Esophagus muscularis mucosa (tissue), 4 donors: ENCODE measurements at places on chromosomes 6 and 20. TPM values are rescaled to one million over a fixed set of nuclear protein-coding genes. Genes with fewer than 3 reads are reported as not detected.

- H3K4me1 ChIP-seq: no peaks in the 10 kb centered on the region
- H3K36me3 ChIP-seq: no peaks in the 10 kb centered on the region
- DNase-seq: no peak
- H3K27me3 ChIP-seq: no peaks in the 10 kb centered on the region
These were observed 497.0 kb downstream of the MAFB start for GRCh38 chr20:40192081-40192480.

OVOL2 gene
- total RNA-seq: not detected

GRCh38 chr6:43405354-43405753, 22.0 kb upstream of the ABCC10 start:
- DNase-seq: no peak
- no peaks in the 10 kb centered on the region for H3K27me3 ChIP-seq
- H3K4me3 ChIP-seq: no peak overlapping the region
- H3K36me3 ChIP-seq: no peaks in the 10 kb centered on the region
- H3K4me1 ChIP-seq: no peaks in the 10 kb centered on the region

DNA sequence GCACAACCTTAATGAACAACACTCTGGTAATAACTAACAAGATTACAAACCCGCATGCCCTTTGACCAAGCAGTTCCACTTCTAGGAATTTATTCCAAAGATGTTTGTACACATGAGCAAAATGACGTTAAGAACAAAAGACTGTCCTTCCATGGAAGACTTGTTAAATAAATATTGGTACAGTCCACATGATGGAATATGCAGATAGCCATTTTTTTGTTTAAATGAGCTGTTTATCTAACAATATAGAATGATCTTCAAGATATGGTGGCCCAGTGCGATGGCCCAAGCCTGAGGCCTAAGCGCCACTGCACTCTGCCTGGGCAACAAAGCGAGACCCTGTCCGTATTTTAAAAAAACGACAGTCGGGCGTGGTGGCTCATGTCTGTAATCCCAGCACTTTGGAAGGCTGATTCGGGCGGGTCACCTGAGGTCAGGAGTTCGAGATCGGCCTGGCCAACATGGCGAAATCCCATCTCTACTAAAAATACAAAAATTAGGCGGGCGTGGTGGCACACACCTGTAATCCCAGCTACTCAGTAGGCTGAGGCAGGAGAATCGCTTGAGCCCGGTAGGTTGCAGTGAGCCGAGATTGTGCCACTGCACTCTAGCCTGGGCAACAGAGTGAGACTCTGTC, 7.4 kb upstream of the AHCY start:
- DNase-seq: no peak
- H3K36me3 ChIP-seq: no peaks in the 10 kb centered on the region
- no peak overlapping the region for H3K4me3 ChIP-seq
- H3K4me1 ChIP-seq: peaks cover 18% of the 10 kb centered on the region

GRCh38 chr20:41074441-41074840, 45.8 kb downstream of the TOP1 start:
- H3K4me1 ChIP-seq: peaks cover 84% of the 10 kb centered on the region
- H3K27ac ChIP-seq: no peak overlapping the region
- no peaks in the 10 kb centered on the region for H3K36me3 ChIP-seq
- no peak overlapping the region for H3K4me3 ChIP-seq
